ENCODE measurements at places on chromosomes 7 and 10. TPM values are rescaled to one million over a fixed set of nuclear protein-coding genes. Genes with fewer than 3 reads are reported as not detected.

Gene EPC1
- 19.3 TPM for total RNA-seq

Gene MMD2
- not detected for total RNA-seq

Gene ASAH2
- 0.51 TPM for total RNA-seq

Gene LHFPL3
- not detected for total RNA-seq

Gene GALNT17
- total RNA-seq = under 0.01 TPM

Gene GATA3
- not detected for total RNA-seq

DNA sequence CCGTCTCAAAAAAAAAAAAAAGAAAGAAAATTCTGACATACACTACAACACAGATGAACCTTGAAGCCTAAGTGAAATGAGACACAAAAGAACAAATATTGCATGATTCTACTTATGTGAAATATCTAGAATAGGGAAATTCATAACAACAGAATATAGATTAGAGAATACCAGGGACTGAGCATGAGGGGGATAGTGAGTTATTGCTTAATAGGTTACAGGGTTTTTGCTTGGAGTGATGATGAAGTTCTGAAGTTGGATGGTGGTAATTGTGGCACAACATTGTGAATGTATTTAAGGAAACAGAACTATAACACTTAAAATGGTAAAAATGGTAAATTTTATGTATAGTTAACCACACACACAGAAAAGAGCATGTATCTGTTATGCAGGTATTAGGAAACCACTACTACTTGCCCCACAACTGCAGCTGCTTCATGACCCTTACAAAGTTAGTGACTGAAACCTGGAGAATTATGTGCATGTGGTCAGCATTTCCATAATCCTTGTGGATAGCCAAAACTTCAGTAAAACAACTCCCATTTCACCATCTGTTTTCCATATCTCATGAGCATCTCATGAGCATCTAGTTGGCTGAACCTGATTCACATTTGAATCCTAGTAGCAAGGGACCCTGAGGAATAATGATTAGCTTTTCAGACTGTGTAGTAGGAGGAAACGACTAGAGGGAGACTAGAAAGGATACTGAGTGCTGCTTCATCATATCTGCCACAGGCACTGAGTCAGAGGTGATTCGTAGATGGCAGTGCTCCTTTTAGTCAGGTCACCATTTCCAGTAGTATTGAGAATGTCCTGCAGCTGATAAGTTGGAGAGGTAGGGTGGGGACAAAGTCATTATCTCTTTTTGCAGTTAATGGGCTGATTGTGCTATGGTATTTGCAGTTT lies 26.3 kb downstream of the SAMD8 start:
- DNase-seq = peak; percentile 69

DNA sequence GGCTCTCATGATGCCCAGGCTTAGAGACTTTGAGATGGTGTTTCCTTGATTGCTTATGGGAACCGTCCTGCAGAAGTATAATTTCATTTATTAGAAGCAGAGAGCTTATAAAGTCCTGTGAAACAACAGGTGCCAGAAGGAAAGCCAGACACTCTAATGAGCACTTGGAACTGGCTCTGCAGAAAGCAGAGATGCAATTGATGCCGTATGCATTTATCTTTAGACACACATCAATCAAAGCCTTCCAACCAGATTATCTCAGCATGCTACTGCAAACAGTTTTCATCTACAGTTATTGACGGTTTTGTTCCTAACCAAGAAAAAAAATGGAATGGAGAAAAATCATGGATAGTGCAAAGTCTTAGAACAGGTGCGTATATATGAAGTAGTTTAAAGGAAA lies 371.7 kb upstream of the PRKCQ start:
- no peak for DNase-seq

DNA sequence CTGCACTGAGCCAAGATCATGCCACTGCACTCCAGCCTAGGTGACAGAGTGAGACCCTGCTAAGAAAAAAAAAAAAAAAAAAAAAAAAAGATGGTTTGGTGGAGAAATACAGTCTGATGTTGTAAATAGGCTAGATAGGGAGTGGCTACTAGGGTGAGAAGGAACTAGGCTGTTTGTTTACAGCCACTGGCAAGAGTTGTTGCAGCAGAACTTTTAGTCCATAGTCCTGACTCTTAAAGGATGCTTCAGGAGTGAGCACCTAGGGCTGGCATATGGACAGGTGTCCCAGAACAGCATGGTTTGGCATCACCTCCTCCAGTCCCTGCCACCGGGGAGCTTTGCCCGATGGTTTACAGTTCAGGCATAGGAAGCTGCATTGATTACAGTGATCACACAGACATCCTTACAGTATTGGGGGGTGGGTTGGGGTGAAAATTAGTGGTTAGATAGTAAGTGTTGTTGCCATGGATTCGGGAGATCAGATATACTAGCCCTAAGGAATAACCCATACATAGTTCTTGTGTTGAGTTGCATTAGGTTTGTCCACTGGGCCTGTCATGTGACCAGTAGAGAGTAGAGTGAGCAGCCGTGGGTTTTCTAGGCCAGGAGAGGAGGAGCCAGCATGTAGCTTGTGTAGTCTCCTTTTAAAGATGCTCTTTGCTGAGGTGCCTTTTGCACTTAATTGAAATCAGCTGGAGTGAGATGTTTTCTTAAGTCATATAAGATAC lies 35.9 kb downstream of the ZRANB1 start:
- no peak for DNase-seq

- DNase-seq = no peak
Measured at GRCh38 chr10:129912986-129913695, 50.9 kb downstream of the EBF3 start.

- DNase-seq = no peak
Measured at GRCh38 chr10:113084031-113084430, 134.0 kb downstream of the TCF7L2 start.

DNA sequence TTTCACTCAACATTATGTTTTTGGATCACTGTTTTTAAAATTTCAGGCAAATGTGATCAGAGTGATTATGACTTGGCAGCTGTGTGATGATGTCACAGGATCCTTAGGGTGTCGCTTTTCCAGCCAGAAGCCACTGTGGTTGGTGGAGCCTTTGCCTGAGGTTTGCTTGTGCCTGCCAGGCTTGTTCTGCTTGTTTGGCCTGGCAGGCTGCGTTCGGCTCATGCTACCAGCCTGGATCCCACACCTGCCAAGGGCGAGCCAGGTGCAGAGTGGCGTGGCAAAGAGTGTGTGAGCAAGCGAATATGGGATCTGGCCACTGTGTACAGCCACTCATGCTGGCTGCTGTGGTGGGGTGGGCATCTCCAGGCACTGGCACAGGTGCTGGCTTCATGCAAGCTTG lies 55.7 kb downstream of the ADK start:
- DNase-seq = no peak

DNA sequence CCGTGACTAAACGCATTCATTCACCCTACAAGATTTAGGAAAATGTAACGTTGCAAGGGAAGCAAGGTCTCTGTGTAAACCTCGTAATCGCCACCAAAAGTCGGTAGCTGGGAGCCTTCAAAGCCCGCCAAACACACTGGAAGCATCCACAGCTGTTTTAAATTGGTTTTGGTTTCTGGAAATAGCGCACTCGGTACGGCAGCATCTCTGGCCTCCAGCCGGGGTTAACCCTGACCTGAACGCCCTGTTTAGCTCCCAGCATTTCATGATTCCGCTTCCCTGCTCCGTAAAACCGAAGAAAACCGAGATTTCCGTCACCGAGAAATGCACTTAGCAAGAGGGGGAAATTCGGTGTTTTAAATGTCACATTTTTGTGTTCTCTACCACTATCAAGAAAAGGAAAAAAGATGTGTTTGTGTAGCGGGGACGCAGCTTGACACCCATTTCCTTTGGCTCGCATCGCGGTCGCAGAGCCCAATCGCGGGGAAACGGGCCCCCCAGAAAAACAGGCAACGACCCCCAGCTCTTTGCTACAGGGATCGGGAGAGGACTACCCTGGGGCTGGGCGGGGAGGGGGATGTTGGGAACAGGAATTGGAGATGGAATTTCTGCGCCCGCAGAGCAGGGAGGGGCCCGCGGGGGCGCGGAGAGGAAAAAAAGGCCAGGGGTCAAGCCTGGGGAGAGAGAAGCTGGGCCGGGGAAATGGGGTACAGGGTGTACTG lies 646 bp downstream of the SGCE start:
- peak; percentile 69 for DNase-seq

DNA sequence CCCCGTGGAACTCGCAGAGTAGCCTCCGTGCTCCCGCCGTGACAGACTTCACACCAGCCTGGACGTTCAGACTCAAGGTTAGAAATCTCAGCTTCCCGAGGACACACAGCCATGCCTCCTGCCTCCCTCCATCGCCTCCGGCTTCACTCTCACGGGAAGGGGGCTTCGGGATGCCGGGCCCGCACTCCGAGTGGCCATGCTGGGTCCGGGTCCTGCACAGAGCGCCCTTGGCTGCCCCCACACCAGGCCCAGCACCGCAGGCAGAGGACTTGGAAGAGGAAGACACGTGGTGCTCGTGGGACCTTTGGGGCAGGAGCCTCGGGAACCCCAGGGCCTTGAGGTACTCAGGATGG lies 89.8 kb downstream of the PDGFA start:
- no peak for DNase-seq

DNA sequence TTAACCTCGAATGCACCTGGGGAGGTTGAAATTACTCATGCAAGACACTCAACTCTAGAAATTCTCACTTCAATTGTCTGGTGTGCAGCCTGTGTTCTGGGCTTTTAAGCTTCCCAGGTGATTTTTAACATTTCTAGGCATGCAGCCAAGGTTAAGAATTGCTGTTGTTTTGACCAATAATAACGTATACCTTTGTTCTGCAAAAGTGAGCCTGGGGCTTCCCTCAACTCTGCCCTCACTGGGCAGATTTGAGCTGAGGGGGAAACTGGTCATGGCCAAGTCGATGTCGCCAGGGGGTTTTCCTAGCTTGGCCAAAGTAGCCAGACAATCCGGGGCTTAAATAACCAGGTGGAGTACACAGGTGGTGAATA lies 568 bp downstream of the PRSS2 start:
- DNase-seq = no peak

DNA sequence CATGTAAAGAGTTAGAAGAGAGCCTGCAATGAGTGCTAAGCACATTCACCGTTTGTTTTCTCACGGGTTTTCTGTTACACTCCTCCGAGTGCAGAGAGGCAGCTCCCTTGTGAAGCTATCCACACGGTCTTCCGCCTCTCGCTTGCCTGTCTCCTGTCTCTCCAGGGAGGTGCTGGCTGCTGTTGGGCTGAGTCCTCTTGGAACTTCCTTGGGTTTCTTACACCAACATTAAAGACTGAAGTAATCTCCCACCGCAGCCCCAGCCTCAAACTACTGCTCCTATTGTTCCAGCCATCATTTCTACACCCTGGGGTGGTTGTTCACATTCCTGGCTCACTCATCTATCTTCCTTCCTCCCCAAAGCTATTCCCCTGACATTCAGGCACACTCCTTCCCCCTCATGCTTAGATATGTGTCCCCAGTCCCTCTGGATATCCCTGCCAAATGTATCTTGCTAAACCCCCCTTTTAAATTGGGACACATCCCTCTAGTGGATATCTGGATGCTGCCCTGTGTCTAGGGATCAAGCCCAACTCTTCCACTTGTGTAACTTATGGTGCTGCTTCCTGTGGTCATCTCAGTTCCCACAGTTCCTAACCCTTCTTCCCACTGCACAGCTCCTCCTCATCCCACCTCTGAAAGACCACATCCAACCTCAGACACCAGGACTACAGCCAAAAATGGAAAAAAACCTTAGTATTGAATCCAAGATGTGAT lies 14.1 kb downstream of the ESYT2 start:
- peak; percentile 58 for DNase-seq

GRCh38 chr7:40105879-40106473 lies 28.4 kb downstream of the MPLKIP start:
- DNase-seq = no peak

DNA sequence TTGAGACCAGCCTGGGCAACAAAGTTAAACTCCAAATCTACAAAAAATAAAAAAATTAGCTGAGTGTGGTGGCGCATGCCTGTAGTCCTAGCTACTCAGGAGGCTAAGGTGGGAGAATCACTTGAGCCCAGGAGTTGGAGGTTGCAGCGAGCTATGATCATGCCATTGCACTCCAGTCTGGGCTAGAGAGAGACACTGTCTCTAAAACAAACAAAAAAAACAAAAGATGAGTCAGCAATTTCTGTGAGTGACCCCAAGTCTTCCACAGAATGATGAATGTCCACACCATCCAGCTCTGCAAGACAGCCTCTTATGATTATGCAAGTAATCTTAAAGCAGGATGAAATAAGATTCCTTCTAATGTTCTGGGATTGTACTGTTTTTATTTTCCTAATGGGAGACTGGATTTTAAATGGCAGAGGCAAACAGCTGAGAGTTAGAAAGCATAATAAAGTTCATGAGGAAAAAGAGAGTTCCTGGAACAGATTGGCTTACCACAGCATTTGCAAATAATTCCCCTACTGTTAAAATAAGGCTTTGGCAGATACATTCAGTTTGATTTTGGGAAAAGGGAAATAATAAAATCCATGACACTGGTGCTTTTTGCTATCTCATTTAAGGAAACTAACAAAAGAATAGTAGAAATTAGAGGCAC lies 18.9 kb upstream of the PRKAR2B start:
- peak; percentile 55 for DNase-seq

DNA sequence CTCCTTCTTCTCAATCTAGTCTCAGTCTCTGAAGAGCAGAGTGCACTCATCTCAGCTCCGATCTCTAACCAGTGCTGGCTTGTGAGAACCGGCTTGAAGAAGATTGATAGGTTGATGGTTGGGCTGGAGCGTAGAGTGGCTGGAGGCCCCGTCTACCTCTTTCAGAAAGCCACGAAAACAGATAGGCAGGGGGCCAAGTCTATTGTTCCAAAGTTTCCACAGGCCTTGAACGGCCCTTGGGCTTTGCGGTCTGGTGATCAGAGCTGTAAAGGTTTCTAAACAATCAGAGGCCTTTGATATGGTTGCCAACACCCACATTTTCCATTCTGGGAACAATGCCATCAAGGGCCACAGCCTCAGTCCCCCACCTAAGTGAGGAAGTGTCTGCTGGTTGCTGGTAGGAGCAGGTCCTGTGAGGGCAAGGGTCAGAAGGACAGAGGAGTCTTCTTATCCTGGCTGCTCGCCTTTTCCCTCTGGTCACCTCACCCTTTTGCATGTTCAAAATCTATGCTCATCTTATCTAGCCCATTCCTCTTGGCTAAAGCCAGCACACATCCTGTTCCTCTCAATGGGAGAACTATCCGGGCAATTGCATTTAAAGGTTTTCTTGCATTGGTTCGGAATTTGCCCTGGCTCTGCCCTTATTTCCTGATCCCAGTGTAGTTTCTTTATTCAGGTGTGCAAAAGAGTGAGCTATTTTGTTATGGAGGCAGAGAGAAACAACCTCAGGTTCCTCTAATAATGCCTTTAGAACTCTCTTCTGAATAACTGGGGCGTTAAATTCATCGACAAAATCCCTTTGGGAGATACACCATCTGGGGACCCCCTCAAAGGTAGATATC lies 70.3 kb upstream of the KMT2E start:
- peak; percentile 91 for DNase-seq

DNA sequence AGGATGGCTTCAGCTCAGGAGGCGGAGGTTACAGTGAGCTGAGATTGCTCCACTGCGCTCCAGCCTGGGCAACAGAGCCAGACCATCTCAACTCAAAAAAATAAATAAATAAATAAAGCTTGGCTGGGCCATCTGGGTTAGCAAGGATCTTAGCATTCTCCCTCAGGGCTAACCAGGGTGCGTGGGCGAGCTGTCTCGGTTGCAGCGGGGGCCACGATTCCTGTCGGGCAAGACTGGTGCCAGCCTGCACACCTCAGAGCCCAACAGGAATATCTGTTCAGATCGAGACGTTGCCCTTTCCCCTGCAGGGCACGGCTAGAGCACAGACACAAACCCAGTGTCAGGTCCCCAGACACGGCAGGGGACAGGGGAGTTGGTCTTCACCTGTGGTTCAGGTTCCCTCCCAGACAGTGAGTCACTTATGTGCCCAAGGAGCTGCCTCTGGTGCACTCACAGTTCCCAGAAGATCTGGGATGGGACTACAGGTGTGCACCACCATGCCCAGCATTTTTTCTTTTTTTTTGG lies 75.5 kb upstream of the GTF2I start:
- no peak for DNase-seq

- no peak for DNase-seq
Measured at GRCh38 chr7:42673951-42674350, 237.9 kb downstream of the C7orf25 start.

All from fibroblast of lung (primary cell).